NCI-H510A (cell line): ENCODE measurements at places on chromosomes 12 and 14.

- no peak for DNase-seq
Observed at GRCh38 chr12:49000346-49000745, 1.2 kb upstream of the DDN start.

GRCh38 chr14:100240668-100241032 lies 1.7 kb downstream of the YY1 start:
- no peak for DNase-seq

DNA sequence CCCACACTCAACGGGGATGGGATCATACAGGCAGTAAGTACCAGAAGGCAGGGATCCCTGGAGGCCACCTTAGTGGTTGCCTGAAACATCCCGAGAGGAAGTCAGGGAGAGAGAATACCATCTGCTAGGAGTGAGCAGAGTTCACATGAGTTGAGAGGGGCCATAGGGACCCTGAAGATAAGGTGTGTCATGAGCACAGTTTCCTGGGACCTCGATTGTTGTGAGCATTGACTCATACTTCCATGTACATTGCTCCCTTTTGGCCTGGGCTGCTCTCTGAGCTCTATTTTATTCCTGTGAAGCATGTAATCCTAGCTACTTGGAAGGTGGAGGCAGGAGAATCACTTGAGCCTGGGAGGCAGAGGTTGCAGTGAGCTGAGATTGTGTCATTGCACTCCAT lies 120.5 kb downstream of the TBC1D30 start:
- no peak for DNase-seq

GRCh38 chr14:24674204-24674970 lies 40.4 kb upstream of the GZMB start:
- no peak for DNase-seq

DNA sequence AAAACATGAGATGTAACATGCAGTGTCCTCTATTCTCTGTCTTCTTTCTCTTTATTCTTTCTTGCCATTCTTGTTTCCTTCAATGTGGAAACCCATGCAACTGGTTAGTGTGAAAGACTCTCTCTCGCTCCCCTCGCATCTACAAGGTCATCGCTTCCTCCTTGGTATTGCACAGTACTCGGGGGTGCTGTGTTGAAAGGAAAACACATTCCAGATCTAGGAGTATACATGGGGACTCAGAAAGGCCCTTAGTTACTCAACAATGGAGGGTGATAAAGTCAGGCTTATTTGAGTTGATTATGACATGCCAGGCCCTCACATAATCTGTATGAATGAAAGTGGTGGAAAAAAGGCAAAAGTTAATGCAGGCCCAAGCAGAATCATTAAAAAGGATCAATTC lies 75.5 kb upstream of the OVCH1 start:
- DNase-seq, result no peak

- DNase-seq, result no peak
Observed at GRCh38 chr14:100223332-100224201, 15.4 kb upstream of the YY1 start.

DNA sequence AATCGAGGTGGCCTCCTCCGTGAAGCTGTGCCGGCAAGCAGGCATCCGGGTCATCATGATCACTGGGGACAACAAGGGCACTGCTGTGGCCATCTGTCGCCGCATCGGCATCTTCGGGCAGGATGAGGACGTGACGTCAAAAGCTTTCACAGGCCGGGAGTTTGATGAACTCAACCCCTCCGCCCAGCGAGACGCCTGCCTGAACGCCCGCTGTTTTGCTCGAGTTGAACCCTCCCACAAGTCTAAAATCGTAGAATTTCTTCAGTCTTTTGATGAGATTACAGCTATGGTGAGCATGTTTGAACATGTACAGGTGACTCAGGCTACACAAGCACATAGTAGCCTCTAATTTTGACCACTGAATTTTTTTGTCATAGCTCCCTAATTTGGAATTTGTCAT lies 59.7 kb downstream of the ATP2A2 start:
- no peak for DNase-seq

GRCh38 chr12:62705846-62706245 lies 229.1 kb downstream of the PPM1H start:
- DNase-seq, result no peak

GRCh38 chr12:19915392-19916195 lies 452.7 kb upstream of the PDE3A start:
- DNase-seq, result peak; percentile 66

GRCh38 chr12:131141514-131141913 lies 187.8 kb downstream of the ADGRD1 start:
- no peak for DNase-seq

DNA sequence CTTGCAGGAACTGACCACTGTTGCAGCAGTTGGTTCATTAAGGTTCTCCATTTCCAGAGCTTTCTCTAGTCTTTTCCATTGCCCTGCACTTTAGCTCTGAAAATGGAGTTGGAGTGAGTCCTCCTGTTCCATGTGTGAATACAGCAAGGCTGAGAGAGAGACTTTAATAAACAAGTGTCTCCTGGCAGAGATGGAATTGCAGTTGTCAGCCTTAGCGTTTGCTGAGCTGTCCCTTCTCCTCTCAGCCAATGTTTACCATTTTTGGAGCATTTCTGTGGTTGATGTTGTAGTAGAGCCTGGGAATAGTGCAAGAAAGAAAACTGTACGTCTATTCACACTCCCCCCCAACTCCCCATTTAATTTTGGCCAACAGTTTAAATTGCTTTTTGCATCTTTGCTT lies 7.5 kb upstream of the MANSC4 start:
- DNase-seq, result no peak

DNA sequence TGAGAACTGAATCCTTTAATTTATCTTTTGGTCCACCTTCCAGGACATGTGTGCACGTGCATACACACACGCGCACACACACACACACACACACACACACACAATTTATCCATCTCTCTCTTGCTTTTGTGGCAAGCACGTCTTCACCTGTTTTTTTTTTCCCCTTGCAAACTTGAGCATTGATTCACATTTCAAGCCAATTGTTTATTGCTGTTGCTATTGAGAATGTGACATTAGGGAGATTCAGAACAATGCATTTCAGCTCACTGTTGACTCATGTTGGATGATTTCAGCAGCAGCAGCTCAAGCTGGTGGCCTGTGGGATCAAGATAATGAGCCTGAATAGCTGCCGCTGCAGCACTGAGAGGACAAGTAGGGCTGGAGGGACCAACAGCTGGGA lies 128.9 kb downstream of the SNAPC1 start:
- DNase-seq, result no peak

DNA sequence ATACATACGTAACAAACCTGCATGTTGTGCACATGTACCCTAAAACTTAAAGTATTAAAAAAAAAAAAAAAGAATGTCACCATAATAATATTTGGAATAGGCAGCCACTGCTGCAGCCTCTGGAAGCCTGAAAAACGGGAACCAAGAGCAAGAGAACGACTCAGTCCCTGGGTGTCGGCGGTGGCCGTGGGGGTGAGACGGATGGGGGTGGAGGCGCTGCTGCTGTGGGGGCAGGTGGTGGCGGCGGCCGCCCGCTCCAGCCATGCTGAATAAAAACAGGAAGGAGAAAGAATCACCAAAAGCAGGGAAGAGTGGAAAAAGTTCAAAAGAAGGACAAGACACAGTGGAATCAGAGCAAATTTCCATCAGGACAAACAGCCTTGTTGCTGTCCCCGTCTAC lies 46.9 kb downstream of the ZFYVE21 start:
- DNase-seq, result no peak
